Frontal cortex (tissue), 4 donors: ENCODE measurements at places on chromosomes 5 and 9.

- DNase-seq: no peak
These were observed 20.7 kb downstream of the CD74 start for GRCh38 chr5:150391986-150392385.

DNA sequence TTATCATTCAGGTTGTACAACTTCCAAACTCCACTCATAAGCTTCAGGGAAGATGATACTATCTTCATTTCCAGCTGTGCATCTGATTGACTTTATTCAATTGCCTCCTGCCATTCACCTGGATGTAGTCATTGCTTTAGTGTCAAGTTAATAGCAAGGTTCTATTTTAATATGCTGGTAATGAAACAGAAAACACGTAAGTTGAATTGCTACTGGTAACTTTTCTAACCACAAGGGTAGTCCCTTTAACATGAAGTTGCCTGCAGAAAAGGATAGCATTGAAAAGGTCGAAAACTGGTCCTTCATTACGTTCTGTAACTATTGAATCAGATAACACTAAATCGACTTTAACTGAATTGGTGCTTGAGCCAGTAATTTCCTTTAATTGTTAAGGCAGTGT, 459.4 kb upstream of the CDH6 start:
- DNase-seq: no peak

DNA sequence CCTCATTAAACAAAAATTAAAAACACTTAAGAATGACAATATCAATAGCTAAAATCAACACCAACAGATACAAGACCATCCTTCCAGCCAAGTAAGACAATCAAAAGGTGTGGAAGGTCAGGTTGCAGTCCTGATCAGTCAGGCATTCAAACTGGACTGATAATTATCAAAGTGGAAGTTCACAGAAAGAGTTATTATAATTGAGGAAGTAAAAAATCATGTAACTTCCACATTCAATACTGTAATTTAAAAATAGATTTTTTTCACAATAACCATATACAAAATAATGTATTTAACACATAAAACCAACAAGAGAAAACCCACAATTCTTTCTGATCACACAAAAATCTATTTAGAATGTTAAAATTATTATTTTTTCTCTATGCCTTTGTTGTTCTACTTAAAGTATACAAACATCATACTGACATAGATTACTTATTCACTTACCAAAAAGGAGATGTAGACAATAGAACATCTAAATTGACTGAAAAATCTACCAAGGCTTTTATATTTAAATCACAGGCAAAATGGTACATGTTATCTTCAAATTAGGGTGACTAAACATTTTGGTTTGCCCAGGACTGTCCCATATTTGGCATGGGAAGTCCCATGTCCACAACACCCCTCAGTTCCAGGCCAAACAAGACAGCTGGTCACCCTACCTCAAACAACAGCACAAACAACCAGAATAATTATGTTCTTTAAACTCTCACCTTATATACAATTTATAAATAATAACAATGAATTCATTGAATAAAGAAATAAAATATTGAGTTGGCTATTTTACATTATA, 142.5 kb upstream of the SLC24A2 start:
- no peak for DNase-seq

- DNase-seq: no peak
These were observed 73.8 kb downstream of the MRPL36 start for GRCh38 chr5:1725641-1726468.

GRCh38 chr5:79149433-79149832, 37.8 kb downstream of the BHMT start:
- no peak for DNase-seq

GRCh38 chr9:121450241-121450640, 49.4 kb downstream of the GGTA1 start:
- no peak for DNase-seq

- DNase-seq: no peak
These were observed 253.8 kb downstream of the DMRT2 start for GRCh38 chr9:1303932-1304331.

- no peak for DNase-seq
These were observed 145.7 kb upstream of the TRIM32 start for GRCh38 chr9:116541402-116541801.

GRCh38 chr9:121082075-121082474, 7.3 kb downstream of the CNTRL start:
- no peak for DNase-seq

- no peak for DNase-seq
These were observed 522.9 kb downstream of the CCDC171 start for GRCh38 chr9:16075696-16076095.

DNA sequence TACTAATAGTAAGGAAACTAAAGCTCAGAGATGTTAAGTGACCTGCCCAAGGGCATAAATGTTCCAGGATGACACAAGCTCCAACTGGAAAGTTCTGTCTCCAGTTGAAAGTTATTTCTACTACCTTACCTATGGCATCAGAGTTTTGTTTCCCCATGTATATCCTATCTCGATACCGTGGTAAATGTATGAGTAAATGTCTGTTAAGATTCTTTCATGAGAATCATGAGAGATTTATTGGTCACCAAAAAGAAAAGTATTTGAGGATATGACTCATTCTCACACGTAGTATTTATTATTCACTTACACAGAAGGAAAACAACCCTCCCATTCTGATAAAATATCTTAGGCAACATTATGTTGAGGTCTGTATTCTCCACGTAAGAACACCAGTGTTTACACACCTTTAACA, 11.1 kb upstream of the SHOC1 start:
- DNase-seq: no peak

- DNase-seq: no peak
These were observed 408.9 kb upstream of the MPDZ start for GRCh38 chr9:13688223-13688989.

GRCh38 chr5:59390074-59390659, 503.4 kb downstream of the PDE4D start:
- no peak for DNase-seq

GRCh38 chr5:83608122-83608521, 112.5 kb downstream of the HAPLN1 start:
- peak; percentile 14 for DNase-seq

DNA sequence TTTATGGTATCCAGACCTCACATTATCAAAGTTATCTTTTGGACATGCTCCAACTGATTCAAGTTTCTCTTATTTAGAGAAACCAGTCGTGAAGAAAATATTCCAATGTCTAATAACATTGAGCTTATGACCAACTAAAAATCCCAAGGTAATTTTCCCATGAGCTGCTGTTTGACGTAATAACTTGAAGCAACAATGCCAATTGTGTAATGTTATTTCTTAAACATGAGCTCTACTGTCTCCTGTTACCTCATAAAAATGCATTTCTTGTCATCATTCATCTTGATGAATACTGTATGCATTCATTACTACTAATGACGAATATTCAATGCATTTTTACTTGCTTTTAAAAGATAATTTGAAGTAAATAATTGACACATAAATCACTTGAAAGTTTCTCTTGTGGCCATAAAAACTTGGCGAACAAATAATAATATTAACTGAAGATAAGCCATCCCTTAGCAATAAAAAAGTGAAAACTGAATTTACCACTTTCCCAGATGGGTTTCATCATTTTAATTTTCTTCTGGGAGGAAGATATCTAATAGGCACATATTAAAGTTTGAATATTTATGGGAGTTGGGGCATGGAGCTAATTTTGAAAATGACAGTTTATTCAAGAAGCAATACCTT, 424 bp upstream of the MARCOL start:
- DNase-seq: no peak

DNA sequence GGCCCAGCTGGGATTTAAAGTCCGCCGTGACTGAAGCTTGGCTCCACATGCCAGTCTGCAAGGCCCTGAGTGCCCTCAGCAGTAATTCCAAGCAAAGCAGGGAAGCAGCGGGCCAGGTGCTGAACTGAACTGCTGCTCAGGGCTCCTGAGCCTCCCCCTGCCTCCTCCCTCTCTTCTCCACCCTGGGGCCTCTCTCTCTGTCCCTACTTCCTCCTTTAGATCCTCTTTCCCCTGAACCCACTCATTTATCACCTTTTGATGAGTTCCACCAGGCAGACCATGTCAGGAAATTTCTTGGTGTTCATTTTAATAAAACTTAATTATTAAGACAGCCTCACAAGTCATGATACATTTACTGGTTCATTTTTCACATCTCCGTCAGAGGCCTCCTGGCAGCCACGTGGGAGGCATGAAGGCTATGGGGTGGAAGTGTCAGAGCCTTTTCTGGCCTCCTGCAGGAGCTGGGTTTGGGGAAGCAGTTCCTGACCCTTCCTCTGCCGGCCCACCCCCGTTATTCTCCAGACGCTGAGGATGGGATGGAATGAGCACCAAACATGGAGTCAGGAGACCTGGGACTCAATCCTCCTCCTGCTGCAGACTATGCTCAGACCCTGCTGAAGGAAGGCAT, 32.2 kb upstream of the KCNIP1 start:
- DNase-seq: no peak

DNA sequence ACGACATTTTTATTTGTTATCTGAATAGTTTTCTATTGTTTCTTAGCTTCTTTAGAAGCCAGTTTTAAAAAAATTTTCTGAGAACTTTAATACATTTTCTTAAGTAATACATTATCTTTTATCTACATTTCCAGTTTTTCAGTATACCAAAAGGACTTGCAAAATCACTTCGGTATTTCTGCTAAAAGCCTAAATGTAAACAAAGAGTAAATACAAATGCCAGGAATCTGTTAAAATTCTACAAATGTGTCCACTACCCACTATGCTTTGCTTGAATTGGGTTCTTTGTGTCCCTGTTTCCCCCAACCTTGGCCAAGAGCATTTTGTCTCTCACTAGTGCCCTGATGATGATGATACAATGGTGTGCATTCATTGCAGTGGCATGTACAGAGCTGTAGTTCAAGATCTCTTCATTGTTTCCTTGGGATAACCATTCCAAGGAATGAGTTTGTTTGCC, 611.2 kb downstream of the NR2F1-AS1 start:
- DNase-seq: no peak

- DNase-seq: no peak
These were observed 125.1 kb downstream of the BARX1 start for GRCh38 chr9:93830012-93830596.

GRCh38 chr5:134873494-134873893, 677 bp upstream of the TXNDC15 start:
- DNase-seq: no peak

- no peak for DNase-seq
These were observed 81.2 kb upstream of the UBTD2 start for GRCh38 chr5:172364773-172365172.

DNA sequence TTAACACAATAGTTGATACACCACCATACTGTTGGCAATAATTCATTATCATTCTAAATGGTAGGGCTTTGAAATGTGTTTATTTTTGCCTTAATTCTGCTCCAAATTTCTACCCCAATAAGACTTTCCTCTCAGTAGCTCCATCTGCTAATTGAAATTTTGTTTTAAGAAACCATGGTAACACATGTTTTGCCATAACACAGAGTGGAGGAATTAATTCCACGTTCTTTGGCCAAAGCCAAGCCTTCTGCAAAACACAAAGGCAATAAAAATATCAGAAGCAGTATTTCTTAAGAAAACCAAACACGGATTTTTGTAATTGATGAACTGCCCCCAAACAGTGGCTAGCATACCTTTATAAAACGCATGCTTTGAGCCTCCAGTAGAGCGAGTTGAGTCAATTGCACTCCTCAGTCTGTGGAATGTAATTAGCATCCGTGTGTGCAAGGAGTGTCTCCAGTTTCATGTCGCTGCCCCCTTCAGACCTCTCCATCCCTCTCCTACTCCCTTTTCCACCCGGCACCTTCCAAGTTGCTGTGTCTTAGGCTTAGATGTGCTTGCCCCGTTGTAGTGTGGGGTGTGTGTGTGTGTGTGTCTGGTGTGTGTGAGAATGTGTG, 58.2 kb upstream of the CKS2 start:
- DNase-seq: no peak

GRCh38 chr9:95491543-95492320, 25.0 kb downstream of the PTCH1 start:
- DNase-seq: no peak

DNA sequence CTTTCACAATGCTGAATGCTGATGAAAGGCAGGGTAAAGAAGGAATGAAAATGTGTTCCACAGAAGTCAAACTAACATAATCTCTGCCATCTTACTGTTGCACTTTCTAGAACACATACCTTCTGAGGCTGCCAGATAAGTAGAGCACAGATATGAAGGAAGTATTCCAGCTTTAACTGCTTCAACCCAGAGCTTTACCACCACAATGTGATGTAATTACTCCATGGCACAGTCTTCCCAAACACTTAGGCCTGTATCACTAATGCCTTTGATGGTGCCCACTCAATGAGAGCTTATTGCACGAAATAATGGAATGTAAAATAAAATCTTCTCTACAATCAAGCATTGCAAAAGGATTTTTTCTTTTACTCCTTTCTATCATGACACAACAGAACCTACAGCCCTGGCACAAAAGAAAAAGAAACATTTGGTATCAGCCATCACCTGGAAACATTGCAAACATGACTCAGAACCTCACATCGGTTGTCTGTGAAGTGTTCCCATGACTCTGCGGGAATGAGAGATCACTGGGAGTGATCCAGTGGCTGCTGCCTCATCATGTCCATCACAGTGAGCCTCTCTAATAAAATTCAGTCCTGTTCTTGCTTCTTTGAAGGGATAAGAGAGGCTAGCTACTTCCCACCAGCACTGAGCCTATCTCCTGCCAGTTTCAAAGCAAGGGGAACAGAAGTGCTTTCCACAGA, 385.8 kb downstream of the EFNA5 start:
- DNase-seq: no peak

DNA sequence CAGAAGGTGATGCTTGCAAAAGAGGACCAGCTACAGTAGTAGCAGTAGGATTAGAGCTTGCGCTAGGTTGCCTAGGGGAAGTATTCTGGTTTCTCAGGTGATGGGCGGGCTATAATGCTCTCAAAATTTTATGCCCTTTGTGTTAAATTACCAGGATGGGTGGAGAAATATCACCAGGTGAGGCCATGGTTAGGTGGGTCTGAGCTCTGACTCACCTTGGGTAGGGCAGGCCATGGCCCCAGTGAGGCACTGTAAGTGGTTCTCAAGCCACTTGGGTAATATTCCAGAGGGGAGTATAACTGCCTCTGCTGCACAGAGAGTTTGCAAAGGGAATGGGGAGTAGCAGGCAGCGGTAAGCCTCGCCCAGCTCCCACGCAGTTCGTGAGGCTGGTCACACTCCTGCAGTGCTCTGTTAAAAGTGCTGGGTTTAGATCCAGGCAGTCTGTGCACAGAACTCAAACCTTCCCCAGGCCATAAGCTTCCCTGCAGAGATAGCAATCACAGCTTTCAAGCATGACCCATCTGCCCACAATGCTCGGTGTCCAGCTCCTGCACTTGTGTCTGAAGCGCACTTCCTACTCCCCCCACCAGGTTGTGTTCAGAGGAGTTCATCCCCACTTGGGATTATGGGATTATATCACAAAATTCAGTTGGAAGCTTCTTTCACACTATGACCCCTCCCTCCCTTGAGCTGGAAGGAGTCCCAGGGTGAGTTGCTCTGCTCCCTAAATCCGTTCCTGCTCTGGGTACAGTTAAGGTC, 575.0 kb downstream of the CHSY3 start:
- DNase-seq: no peak

DNA sequence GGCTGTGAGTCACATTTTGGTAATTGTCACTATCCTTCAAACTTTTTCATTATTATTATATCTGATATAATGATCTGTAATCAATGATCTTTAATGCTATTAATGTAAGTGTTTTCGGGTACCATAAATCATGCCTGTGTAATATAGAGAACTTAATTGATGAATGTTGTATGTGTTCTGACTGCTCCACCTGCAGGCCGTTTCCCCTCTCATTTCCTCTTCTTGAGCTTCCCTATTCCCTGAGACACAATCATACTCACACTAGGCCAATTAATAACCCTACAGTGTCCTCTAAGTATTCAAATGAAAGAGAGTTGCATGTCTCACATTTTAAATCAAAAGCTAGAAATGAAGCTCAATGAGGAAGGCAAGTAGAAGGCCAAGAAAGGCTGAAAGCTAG, 420.9 kb upstream of the SGCD start:
- no peak for DNase-seq

- no peak for DNase-seq
These were observed 488.9 kb downstream of the SPOCK1 start for GRCh38 chr5:137010226-137010625.
